MV-4-11 (cell line): ENCODE measurements at places on chromosomes 4 and X.

DNA sequence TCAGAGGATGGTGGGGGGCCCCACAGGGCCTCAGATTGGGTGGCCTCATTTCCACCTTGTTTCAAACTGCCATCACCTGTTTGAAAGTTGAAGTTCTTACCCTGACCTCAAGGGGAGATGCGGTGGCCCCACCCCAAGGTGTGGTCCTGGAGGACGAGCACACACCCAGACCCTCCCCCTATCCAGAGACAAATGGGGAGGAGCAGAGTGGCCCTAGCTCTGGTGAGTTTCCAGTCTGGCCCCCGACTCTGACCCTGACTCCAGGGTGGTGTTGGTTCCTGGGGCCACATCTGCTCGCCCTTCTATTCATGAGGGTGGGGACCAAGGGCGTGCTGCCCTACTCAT lies 36.3 kb upstream of the ADRA2C start:
- DNase-seq = no peak

DNA sequence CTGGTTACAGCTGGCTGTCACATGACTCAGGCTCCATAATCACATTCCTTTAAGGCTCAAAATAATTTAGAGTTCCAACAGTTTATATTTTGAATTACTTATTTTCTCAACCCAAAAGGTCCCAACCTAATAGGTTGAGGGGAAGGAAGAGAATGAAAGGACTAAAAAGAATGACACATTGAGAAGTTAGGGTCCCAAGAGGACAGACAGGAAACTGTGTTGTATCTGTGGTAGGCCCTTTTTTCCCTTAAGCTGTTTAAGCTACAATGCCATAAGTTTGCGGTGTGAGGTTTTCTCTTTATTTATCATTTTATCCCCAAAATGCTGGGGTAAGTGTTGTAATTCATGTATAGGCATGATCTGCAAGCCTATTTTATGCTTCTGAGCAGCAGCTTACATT lies 290.2 kb downstream of the ZNF674 start:
- peak; percentile 50 for DNase-seq

DNA sequence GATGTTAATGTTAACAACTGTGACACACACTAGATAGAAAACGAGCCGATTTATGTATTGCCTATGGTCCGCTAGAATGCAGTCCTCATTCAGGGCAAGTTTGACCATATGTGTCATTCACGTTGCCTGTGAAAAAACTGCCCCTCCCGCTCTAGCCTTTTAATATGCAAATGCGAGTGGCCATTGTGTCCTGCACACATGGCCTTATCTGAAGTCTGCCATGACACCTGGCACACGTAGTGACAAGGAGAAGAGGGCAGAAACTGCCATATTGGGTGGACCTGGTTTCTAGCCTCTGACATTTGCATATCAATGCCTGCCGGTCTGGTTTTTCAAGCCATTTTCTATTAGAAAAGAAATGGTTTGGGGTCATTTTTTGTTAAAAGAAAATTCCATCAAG lies 303.3 kb upstream of the TECRL start:
- no peak for DNase-seq

DNA sequence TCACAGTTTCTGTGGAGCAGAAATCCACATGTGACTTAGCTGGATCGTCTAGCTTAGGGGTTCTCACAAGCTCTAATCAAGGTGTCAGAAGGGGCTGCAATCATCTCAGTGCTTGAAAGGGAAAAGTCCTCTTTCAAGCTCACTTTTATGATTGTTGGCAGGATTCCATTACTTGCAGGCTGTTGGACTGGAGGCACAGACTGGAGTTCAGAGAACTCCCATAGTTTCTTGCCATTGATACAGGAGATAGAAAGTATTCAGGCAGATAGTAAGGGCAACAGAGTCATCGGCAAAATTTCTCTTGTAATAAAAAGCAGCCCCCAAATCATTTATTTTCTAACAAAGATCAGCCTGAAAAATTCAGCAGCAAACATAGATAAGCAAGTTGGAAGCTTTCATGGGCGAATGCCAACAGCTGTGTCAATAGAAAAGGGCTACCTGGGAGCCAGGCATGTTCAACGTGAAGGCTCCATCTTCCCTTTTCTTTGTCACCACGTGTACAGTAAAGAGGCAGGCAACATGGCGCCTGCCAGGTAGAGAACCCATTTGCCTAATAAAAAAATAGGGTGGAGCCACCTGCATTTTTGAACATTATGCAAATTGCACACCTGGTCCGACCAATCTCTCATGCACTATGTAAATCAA lies 64.4 kb downstream of the CXCL13 start:
- DNase-seq = no peak

- no peak for DNase-seq
Measured at GRCh38 chrX:128464116-128464515, 411.9 kb upstream of the ACTRT1 start.
